Heart right ventricle (tissue), 16 donors: ENCODE measurements at places on chromosomes 13 and 19.

DNA sequence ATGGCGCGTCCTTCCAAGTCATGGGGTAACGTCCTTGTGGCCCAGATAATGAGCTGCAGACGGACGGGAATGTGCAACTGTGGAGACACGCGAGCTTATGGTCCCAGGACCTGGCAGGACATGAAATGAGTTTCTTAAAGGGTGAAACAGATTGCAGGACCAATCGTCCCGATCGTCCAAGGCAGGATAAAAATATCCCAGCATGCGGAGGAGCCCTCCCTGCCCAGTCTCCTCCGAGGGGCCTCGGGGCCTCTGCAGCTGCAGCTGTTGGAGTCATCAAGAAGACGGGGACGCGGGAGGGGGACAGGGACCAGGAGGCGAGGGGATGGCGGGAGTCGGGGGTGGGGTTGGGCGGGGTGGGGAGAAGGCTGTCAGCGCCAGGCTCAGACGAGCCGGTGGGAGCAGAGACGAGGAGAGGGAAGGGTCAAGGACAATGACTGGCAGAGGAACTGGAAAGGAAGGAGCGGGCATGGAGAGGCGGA, 14.4 kb upstream of the GARIN5A start:
- no peak for DNase-seq

DNA sequence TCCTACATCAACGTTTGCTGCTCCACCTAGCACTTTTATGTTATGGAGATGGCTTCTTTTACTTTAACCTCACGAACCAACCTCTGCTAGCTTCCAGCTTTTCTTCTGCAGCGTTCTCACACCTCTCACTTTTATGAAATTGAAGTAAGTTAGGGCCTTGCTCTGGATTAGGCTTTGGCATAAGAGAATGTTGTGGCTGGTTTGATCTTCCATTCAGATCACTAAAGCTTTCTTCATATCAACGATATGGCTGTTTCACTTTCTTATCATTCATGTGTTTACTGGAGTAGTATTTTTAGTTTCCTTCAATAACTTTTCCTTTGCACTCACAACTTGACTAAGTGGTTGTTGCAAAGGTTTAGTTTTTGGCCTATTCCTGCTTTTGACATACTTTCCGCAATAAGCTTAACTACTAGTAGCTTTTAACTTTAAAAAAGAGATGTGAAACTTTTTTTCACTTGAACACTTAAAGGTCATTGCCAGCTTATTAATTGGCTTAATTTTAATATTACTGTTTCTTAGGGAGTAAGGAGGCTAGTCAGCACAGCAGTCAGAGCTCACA, 60.0 kb upstream of the SPRY2 start:
- no peak for DNase-seq

GRCh38 chr13:93670866-93671265, 444.3 kb downstream of the GPC6 start:
- no peak for DNase-seq

DNA sequence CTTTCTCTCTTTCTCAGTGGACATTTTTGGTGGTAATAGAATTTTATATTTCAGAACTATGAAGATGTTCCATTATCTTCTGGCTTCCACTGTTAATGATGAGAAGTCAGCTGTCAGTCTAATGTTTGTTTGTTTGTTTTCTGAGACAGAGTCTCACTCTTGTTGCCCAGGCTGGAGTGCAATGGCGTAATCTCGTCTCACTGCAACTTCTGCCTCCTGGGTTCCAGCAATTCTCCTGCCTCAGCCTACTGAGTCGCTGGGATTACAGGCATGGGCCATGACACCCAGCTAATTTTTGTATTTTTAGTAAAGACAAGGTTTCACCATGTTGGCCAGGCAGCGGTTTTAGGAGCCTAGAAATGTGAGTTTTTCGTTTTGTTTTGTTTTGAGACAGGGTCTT, 4.7 kb downstream of the ZNF317 start:
- DNase-seq, result no peak

DNA sequence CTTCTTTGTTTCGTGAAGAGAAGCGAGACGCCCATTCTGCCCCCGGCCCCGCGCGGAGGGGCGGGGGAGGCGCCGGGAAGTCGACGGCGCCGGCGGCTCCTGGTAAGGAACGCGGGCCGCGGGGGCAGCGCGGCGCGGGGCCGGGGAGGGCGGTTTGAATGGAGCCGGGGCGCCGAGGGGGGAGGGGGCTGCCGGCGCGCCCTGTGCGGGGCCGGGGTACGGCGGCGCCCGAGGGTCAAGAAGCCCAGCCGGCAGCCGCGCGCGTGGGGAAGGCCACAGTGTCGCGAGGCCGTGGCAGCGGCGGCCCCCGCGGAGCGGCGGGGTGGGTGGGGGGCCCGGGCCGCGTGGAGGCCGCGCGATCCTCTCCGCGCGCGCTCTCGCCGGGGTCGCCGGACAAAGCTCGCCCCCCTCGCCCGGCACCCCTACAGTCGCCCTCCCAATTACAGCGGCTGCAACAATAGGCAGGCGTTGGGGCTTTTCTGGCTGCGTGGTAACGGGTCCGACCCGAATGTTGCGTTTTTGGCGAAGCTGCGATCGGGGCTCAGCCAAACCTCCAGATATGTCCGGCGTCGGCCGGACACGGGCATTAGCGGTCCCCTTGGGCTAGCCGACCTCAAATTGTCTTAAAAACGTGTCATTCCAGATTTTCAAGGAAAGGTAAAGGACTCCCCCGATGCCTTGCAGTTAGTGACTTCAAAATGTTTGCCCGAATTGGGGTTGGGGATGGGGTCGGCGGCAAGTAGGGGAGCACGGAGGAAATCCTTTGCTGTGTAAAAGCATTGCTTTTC, 437 bp downstream of the SMARCA4 start:
- no peak for DNase-seq

DNA sequence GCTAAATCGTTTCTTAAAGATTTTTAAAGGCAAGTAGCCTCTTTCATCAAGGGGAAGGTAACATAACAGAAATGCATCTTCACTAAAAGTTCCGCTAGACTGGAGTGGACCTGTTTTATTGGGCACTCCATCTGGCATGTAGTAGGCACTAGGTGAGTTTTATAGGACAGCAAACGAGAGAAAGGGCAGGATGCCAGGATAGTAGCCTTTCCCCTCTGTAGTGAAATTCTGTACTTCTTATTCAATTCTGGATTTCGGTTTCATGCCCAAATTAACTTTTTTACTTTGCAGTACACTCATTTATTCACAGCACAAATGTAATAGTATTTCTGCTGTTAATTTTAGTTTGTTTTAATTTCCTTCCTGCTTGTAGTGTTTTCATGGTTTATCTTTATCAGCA, 45.2 kb downstream of the GPR180 start:
- DNase-seq, result no peak

GRCh38 chr13:29721766-29722165, 126.3 kb upstream of the SLC7A1 start:
- no peak for DNase-seq

DNA sequence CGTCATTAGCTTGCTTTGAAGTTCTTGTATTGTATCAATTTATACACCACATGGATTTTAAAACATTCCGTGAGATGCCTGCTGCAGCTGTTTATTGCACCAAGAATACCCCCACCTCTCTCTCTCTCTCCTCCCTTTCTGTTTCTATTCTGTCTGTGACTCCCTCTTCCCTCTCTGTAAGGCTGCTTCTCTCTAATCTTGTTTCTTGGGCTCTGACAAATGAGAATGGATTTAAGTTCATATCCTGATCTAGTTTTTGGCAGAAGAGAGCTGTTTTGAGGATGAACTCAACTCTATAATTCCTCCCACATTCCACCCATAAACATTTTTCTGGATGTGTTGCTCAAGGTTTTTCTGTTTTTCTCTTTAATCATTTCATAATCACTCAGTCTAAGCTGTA, 144.3 kb upstream of the FRY start:
- DNase-seq, result no peak

GRCh38 chr13:23899555-23899954, 2.3 kb upstream of the C1QTNF9B start:
- peak; percentile 59 for DNase-seq

GRCh38 chr19:6011206-6011605, 33.3 kb upstream of the RANBP3 start:
- no peak for DNase-seq

- DNase-seq, result peak; percentile 64
Measured at GRCh38 chr13:111177081-111177711, 62.1 kb downstream of the ARHGEF7 start.

GRCh38 chr13:84651288-84651687, 769.0 kb upstream of the SLITRK1 start:
- no peak for DNase-seq

DNA sequence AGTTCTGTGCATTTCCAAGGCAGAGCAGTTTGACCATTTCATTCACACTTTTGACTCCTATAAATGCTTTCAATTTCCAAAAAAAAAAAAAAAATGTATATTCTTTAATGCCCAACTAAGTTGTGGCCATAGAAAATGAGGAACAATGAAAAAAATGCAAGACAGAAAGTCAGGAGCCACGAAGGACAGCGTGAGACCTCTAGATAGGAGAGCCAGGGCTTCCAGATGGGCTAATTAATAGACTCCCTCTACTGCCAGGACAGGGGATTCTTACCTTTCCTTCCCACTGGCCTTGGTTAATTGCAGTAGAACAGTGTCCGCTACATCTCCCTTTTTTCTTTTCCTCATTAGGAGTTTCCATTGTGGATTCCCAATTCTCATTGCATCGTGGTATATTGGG, 8.6 kb downstream of the FPR3 start:
- no peak for DNase-seq

DNA sequence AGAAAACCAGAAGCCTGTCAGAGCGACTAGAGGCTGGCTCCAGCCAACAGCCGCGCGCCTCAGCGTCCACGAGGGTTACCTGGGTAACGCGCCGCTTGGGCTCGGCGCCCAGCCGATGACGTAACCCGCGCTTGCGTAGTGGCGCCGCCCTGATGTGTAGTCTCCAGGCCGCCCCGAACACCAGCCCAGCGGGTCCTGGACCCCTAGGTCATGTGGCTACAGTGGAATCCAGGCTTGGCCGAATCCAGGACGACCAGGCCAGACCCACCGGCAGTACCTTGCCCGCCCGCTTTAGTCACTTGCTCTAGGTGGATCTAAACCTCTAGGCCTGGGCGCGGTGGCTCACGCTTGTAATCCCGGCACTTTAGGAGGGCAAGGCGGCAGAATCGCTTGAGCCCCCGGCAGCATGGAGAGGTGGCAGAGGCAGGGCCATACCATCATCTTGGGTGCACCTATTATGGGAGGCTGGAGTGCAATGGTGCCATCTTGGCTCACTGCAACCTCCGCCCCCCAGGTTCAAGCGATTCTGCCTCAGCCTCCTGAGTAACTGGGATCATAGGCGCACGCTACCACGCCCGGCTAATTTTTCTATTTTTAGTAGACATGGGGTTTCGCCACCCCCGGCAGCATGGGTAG, 7.2 kb upstream of the ZNF606 start:
- DNase-seq, result peak; percentile 93

GRCh38 chr19:42281146-42281826, 12.2 kb downstream of the CIC start:
- peak; percentile 85 for DNase-seq

DNA sequence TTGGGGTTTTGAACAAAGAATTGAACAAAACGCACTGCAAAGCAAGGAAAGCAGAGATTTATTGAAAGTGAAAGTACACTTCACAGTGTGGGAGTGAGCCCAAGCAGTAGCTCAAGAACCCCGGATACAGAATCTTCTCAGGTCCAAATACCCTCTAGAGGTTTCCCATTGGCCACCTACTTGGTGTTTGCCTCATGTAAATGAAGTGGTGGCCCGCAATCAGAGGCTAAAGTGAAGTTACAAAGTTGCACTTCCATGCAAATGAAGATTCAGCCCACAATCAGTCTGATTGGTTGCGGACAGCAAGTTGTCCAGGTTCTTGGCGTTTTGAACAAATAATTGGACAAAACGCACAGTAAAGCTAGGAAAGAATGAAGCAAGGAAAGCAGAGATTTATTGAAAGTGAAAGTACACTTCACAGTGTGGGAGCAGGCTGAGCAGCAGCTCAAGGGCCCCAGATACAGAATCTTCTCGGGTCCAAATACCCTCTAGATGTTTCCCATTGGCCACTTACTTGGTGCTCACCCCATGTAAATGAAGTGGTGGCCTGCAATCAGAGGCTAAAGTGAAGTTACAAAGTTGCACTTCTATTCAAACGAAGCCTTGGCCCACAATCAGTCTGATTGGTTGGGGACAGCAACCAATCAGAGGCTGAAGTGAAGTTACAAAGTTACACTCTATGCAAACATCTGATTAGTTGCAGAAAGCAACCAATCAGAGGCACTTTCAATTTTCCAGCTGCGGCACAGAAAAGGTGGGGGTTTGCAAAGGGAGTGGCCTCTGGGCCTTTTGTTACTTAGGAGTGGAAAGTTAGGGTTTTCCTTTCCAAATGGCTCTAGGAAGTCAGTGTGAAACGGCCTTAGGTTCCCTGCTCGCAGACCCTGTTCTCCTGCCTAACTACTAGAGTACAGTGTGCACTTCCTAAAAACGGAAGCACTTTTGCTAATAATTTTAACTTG, 4.8 kb upstream of the TM9SF2 start:
- DNase-seq, result peak; percentile 21

DNA sequence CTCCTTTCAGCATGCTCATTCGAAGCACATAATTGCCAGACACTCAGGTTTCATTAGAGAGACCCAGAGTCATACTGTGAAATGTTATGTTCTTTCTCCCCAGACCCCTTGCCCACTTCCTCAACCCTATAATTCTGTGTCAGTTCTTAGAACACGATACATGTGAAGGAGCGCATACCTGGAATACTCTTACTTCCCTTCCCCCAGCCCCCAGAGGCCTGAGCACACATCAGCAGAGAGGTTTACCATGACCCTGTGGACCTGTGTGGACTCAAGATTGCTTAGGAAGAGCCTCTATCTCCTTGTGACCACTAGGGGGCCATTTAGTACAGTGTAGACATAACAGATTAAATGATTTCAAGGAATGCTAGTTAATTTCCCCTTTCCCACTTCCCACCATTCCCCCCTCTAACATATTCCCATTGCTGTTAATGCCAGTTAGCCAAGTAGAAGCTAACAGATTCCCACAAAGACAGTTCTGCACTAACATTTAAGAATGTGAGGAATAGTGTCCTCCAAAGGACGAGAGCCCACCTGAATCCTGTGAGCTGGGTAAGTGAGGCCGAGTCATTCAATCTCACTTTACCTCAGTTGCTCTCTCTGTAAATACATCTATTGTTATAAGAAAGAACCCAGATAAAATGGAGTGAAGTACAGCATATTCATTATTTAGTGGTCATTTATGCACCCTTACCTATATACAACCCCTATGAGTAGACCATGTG, 154.2 kb upstream of the MAB21L1 start:
- peak; percentile 7 for DNase-seq

DNA sequence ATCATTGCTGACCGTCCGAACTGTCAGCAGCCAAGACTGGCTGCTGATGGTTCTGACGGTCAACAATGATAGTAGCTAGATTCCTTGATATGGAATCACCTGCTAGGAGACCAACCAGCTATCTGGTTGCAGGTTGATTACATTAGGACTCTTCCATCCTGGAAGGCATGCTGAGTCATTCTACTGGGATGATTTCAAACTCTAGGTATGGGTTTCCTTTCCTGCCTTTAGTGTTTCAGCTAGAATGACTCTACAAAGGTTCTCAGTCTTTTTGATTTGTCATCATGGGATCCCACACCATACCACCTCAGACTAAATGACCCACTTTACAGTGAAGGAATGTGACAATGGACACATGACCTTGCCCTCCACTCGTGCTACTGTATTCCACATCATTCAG, 138.1 kb upstream of the KL start:
- no peak for DNase-seq

GRCh38 chr13:51833980-51834379, 11.0 kb downstream of the TMEM272 start:
- DNase-seq, result no peak

GRCh38 chr13:20699715-20700114, 3.8 kb upstream of the IL17D start:
- no peak for DNase-seq
